Activated CD8-positive, alpha-beta memory T cell treated with anti-CD3 and anti-CD28 coated beads for 1 hour (primary cell): ENCODE measurements at places on chromosomes 1 and 21.

- DNase-seq, result no peak
These were observed 6.5 kb downstream of the KRTCAP2 start for GRCh38 chr1:155166471-155167165.

DNA sequence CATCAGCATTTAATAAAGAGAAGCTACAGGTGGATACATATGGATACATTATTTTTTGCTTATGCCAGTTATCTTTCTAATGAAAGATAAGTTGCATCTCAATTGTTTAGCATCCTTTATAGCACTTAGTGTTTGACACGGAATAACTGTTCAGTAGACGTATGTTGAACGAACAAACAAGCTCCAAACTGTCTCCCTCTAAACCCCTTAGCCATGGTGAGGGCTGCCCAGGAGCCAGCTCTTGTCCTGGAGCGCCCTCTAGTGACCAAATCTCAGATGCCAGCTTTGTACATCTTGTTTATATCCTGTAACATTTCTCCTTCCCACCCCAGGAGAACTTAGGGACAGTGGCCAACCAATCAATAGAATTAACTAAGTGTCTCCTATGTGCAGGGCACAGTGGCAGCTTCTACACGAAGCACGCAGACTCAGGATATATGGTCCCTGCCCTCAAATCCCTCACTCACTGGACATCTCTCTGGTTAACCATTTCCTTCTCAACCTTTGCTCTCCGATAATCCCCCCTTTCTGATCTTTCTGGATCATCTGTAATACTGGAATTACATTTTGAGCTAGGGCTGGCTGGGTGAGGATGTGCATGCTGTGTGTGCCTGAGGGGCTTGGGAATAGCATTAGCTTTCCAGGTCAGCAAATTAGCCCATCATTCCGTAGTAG, 22.9 kb downstream of the KCNA10 start:
- DNase-seq, result peak; percentile 61

GRCh38 chr1:2823921-2824610, 22.6 kb upstream of the TTC34 start:
- DNase-seq, result no peak

- no peak for DNase-seq
These were observed 54.7 kb upstream of the DNAH14 start for GRCh38 chr1:224874775-224875174.

DNA sequence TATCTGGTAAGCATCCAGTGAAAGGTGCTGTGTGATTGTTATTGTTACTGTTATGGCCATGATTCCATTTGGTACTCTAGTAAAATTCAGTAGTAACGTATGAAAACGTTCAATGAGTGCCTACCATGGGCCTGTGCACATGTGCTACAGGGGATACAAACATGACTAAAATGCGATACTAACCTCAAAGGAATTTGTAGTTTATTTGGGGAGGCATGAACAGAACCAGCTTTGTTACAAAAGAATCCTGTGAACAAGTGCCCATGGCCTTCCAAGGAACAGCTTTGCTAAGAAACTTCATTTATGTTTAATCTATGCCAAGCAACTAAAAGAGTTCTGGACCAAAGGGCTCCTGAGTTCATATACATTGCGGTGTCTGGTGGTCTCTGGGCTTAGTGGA, 28.7 kb downstream of the PTGFR start:
- DNase-seq, result no peak

DNA sequence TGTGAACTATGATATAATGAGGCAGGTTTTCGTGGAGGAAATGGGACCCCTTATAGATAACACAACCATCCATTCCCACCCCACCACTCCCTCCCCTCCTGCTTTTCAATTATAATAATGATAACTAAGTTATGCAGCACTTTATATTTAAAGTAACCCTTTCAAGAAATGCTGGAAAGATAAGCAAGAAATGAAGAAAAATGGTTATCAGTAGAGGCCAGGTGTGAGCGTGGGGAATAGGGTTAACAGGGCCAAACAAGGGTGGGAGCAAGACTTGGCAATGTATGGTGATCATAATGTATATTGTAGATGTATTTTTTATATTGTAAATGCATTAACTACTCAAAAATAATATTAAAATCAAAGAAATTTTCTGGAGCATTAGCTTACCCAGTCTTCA, 133.4 kb downstream of the PBX1 start:
- DNase-seq, result no peak

DNA sequence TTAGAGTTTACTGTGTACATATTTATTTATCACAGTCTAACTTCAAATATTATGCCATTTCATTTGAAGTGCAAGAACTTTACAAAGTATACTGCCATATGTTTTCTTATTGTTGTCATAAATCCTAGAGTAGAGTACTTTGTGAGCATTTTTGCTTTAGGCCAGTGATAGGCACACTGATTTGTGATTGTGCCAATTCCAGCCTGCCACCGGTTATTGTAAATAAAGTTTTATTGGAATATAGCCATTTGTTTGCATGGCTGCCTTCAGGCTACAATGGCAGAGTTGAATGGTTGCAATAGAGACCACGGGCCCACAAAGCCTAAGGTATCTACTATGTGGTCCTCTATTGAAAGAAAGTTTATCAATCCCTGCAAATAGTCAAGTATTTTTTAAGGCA, 175.8 kb upstream of the GALNT2 start:
- no peak for DNase-seq

GRCh38 chr21:27326301-27326700, 359.4 kb upstream of the ADAMTS5 start:
- DNase-seq, result no peak

GRCh38 chr1:8430476-8430875, 112.6 kb downstream of the SLC45A1 start:
- no peak for DNase-seq

GRCh38 chr1:170030212-170030611, 44.3 kb downstream of the KIFAP3 start:
- no peak for DNase-seq

- DNase-seq, result no peak
These were observed at the start of gene OLFM3 for GRCh38 chr1:101996825-101997465. Gene OLFM3, minus strand, starts transcription at chr1:101996926.

DNA sequence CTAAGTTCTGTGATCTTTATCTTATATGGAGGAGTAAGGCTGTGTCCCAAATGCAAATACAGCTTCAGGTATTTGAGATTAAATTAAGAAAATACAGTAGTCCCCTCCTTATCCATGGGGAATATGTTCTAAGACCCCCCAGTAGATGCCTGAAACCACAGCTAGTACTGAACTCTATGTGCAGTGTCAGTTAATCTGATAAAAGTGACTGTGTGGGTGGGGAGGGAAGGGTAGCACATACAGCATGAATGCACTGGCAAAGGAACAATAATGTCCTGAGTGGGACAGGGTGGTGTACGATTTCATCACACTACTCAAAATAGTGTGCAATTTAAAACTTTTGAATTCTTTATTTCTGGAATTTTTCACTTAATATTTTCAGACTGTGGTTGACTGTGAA, 83.1 kb downstream of the HS2ST1 start:
- DNase-seq, result no peak

DNA sequence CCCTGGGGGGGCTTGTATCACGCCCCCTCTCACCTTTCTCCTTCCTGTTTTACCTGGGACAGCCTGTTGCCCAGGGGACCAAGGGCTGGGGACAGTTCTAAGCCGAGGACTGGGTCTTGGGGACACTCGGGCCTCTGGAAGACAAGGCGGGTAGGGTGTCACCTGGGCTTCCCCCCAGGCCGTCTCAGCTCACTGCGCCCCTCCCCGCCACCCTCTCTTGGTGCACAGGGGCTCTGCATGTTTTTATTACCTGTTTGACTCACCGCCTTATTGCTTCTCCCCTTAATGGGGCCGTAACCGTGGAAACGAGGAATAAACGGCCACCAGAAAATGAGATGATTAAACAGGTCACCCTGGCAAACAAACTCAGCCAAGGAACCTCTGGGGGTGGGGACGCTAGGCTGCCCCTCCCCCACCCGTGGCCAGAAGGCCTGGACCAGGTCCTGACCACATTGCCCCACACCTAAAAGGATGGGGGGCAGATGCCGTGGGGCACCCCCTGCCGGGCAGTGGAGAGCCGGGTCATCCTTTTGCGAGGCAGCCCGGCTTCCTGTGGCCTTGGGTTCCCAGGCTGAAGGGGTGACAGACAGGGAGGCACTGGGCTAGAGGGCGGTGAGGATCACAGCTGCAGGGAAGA, 109.9 kb downstream of the CASZ1 start:
- DNase-seq, result no peak

GRCh38 chr1:163076044-163076443, 6.9 kb downstream of the RGS4 start:
- DNase-seq, result no peak

GRCh38 chr1:241225741-241226140, 131.3 kb downstream of the RGS7 start:
- DNase-seq, result no peak

DNA sequence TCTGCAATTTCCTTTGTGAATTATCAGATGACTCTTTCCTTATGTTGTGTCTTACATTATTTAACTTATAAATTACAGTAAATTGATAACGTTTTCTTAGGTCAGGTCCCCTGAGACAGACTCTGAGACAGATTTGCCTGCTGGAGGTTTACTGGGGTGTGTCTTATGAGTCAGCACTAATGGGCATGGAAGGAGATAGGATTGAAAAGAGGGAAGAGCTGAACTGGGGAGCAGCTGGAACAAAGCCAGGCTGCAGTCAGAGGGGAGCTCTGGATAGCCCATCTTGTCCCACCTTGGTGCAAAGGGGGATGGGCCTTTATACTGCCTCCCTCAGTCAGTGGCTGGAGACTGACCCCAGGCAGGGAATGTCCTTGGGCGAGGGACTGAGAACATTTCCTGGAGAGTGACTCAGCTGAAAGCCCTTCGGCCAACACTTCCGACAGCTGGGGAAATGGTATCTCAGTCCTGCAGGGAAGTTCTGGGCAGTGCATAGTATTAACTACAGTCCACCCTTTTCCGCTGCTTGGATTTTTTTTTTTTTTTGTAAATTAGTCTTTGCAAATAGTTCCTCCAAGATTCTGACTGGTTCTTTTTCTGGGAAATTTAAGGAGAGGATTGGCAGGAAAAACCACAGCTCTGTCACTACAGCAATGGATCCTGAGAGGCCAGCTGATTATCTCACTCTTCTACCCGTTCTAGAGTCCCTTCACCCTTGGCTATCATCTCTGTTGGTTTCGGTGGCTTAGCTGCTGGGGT, 39.1 kb upstream of the CDC42BPA start:
- no peak for DNase-seq

GRCh38 chr1:22825486-22826189, 115.0 kb downstream of the EPHB2 start:
- DNase-seq, result no peak

DNA sequence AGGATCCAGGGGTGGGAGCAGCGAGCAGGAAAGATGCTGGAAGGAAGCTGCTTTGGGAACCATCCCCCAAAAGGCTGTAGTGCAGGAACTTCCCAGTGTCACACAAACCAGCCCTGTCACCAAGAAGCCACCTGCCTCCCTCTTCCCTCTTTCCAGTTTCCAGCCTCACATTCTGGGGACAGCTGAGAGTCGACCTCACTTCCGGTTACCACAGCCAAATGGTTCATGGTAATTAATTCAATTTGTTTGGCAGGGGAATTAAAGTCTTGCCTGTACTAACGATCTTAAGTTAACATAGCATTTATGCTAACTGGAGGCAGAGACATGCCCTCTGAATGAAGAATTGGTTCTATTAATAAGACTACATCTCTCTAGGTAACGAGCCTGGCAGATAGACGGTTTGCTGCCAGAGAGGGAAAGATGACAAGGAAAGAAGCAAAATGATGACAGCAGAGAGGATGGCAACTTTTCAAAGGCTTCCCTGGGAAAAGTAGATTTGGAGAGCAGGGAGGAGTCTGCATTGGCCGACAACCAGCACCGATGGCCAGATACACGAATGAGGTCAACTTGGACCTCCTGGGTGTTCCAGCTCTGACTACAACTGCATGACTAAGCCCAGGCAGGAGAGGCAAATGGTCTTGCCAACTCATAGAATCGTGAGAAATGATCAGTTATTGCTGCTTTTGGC, 64.1 kb downstream of the TMCO4 start:
- DNase-seq, result no peak

GRCh38 chr1:240577095-240577494, 34.9 kb downstream of the GREM2 start:
- no peak for DNase-seq

GRCh38 chr1:27597516-27598294, 6.2 kb downstream of the AHDC1 start:
- DNase-seq, result no peak
